ENCODE measurements at places on chromosomes 6 and 20.

DNA sequence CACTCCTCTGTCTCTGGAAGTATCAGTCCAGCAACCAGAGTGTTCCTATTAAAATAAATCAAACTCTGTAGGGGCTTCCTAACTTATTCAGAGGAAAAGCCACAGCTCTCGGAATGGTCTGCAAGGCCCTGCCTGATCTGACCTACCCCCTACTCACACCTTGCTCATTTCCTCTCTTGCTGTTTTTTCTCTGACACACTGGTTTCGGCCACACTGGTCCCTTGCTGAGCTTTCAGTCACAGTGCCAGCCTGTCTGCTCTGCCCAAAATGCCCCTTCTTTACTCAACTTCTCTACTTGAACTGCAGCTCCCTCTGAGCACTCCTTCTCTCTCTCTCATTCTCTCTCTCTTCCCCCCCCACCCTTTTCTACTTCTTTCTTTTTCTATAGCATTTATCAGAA is 430.2 kb downstream of the UTRN start:
- no peaks in the 10 kb centered on the region for H3K27me3 ChIP-seq
- H3K4me3 ChIP-seq = no peak overlapping the region
- no peak overlapping the region for H3K27ac ChIP-seq
- H3K36me3 ChIP-seq = no peaks in the 10 kb centered on the region
- H3K4me1 ChIP-seq = no peaks in the 10 kb centered on the region

- peaks cover 11% of the 10 kb centered on the region for H3K4me1 ChIP-seq
- H3K36me3 ChIP-seq = no peaks in the 10 kb centered on the region
- H3K4me3 ChIP-seq = no peak overlapping the region
Observed at GRCh38 chr6:3341467-3341866, 82.7 kb downstream of the PSMG4 start.

- no peaks in the 10 kb centered on the region for H3K4me1 ChIP-seq
- no peaks in the 10 kb centered on the region for H3K27me3 ChIP-seq
- no peak for DNase-seq
- H3K36me3 ChIP-seq = no peaks in the 10 kb centered on the region
- H3K4me3 ChIP-seq = no peak overlapping the region
Observed at GRCh38 chr6:126480268-126480667, 140.4 kb downstream of the CENPW start.

DNA sequence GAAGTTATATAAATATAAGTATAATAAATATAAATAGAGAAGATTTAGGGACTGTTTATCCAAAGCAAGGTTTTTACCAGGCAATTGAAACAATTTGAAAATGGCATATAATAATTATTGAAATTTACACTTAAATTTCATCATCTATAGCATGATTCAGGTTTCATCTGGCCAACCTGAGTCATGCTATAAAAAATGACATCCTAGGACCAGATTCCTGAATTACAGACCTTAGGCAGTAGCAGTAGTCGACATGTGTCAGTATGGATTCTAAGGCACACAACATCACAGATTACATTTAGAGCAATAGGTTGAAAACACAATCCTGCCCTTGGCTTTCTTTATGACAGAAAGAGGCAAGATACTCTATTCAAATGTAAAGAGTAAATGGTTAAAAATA is 592.3 kb downstream of the PHF3 start:
- H3K27me3 ChIP-seq = no peaks in the 10 kb centered on the region
- no peak overlapping the region for H3K4me3 ChIP-seq
- H3K36me3 ChIP-seq = no peaks in the 10 kb centered on the region
- no peak overlapping the region for H3K27ac ChIP-seq

- peak; percentile 26 for DNase-seq
- H3K36me3 ChIP-seq = no peaks in the 10 kb centered on the region
- no peaks in the 10 kb centered on the region for H3K27me3 ChIP-seq
- H3K27ac ChIP-seq = no peak overlapping the region
- peaks cover 4% of the 10 kb centered on the region for H3K4me1 ChIP-seq
Observed at GRCh38 chr20:44858606-44859360, 26.7 kb upstream of the YWHAB start.

Data from common myeloid progenitor, CD34-positive (primary cell).